GM04504 (cell line): ENCODE measurements at places on chromosomes 4 and X.

DNA sequence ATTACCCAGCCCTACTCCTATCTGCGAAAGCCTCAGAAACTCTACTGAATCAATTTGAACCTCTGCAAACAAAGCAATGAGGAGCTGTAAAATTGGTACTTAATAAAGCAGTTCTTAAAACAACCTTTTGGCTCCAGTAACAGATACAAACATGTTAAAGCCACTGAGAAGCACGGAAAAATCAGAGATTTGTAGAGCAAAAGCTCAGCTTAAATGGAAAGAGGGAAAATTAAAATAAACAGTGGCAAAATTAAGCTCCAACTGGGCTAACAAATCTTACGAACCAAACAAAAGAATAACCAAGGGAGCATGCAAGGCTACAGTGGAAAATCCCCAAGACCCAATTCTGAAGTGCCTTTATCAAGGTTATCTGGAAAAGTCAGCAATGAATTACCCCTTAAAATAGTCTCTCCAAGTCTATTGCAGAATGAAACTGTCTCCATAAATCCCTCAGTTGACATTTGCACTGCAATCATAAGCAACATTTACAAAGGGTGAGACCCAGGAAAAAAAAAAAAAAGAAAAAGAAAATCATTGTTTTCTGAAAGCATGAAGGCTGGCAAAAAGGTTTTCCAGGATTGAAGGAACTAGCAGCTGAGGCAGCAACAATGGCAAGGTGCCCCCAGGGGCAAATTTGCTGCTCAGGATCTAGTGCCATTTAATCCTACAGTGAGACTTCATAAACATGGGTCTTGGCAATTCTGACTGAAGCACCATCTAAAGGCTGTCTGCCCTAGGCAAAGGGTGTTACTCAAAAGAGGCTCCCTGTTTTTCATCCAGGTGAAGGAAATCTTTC is 40.1 kb downstream of the USP46 start:
- DNase-seq, result no peak

- DNase-seq, result no peak
These were observed 276.6 kb downstream of the BCOR start for GRCh38 chrX:39820938-39821708.

GRCh38 chr4:83067058-83067639 is 32.2 kb downstream of the COPS4 start:
- DNase-seq, result no peak

DNA sequence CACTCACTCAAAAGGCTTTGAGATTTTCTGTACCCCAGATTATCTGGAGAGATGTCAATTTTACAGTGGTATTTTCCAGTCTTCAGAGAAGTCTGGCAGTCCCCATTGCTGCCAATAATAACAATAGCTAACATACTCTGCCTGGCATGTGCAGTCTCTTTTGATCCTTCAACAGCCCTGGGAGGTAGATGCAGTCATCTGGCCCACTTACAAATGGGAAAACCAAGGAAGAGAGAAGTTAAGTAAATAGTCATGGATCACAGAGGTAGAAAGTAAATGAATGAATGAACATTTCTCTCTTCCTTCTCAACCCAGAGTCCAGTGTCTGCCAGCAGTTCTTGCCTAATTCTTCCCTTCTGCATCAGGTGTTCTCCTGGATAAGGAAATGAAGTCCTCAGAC is 113.0 kb upstream of the EDNRA start:
- DNase-seq, result no peak

- DNase-seq, result no peak
These were observed 9.3 kb downstream of the ATP5ME start for GRCh38 chr4:664713-665231.

- DNase-seq, result no peak
These were observed 92.2 kb upstream of the GATB start for GRCh38 chr4:151853034-151853433.

DNA sequence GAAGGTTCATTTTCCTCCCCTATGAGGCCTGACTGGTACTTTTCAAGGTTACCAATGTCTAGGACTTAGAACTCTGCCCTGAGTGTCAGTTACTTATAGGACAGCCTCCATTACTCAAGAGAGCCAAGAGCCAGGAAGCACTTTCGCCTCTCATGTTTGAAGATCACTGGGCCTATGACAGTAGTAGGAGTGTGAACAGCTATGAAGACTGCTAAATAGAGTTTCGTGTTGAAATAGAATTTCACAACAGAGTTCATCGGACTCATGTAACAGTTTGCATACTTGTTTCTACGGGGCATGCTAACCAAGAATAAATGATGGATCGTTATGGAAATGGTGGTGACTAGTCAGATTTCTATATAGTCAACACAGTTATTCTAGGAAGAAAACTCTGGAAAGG is 97.8 kb upstream of the GPC4 start:
- DNase-seq, result no peak

- peak; percentile 28 for DNase-seq
These were observed 20.2 kb downstream of the FBXW7 start for GRCh38 chr4:152515678-152516077.

GRCh38 chr4:55398966-55399365 is 3.2 kb downstream of the TMEM165 start:
- no peak for DNase-seq

- DNase-seq, result no peak
These were observed 7.6 kb downstream of the CYBB start for GRCh38 chrX:37787423-37787869.

- DNase-seq, result no peak
These were observed 11.3 kb downstream of the APBB2 start for GRCh38 chr4:41202820-41203568.

DNA sequence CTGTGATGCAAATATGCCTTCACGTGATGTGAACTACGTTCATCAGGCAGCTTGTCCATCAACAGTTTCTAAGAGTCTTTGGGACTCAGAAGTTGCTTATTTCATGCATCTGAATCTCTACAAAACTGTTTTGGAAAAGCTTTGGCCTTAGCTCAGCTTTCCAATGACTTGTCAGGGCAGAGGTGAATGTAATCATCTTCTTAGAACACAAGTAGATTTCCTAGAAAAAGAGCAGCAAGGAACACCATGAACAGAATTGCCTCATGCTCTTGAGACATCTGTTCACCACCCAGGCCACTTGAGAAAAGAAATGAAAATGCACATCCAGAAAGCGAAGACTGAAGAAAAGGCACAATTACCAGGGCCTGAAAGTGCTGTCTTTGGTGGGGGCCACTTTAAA is 105.8 kb upstream of the PDHA1 start:
- no peak for DNase-seq

DNA sequence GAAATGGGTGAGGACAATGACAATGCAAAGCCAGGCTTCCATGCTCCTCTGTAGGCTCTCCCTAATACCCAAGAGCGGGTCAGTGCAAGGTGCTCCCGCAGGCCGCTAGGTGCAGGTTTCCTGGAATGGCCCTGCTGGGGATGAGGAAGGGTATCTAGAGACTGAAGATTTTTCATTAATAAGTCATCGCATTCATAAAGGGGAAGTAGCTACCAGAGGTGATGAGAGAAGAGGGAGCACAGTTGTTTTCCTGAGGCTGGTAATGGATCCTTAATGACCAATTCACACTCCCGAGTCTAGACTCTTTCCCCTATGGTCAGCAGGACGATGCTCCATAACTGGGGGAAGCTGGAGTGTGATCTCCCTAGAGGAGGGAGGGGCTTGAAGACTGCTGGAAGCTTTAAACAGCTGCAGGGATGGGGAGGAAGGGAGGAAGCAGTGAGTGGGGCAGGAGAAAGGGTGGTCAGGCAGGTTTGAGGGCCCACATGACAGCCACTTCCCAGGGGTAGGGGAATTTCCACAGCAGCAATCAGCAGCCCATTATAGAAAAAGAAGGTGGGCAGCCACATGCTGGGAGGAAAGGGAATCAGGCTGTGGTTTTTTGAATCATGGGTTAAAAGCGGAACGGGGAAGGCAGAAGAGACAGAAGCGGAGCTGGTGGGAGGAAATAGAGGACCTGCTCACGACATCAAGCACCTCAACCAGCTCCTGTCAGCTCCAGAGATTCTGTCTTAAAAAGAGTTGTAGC is 10.2 kb upstream of the ATP6AP2 start:
- DNase-seq, result no peak

DNA sequence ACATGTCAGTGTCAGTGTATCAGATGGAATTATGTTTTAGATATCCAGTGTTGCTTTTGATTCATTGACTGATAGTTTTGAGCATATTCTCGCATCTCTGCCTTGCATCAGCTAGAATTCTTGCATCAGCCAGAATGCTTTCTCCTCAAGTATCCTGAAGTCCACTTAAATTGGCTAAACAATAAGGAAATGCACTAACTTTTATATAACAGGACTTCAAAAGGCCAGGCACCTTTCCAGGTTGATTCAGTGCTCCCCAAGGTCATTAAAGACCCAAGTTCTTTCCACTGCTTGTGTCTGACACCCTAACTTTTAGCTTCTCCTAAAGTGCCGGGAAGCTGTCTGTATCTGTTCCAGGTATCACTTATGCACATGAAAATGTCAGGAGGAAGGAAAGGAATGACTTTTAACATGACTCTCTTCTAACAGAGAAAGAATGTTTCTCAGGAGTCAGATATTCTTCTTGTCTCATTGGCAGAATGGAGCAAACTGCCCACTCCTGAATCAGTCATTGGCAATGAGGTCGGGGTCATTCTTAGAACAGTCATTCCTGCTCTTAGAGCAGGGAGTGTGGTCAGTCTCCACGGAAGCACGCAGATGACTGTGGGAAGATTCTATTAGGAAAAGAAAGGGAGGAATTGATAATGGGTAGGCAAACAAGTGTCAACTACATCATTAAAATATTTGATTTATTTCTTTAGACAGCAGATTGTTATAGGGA is 92.9 kb upstream of the TLL1 start:
- no peak for DNase-seq

DNA sequence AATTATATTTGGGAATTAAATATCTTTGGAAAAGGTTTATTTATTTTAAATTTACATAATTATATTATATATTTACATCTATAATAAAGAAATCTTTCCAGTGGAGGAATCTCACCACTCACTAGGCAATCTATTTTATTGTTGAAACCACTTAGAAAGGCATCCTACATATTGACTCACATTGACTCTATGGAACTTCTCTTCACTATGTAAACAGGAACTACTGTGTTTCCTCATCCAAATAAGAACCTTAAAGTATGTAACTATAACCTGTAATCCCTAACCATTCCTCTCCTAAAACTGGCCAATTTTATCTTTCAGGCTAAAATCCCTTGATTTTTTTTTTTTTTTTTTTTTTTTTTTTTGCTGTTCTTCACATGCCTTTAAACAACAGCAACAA is 268.7 kb downstream of the MAPK10 start:
- DNase-seq, result no peak

GRCh38 chrX:46686003-46686645 is 72.8 kb downstream of the SLC9A7 start:
- DNase-seq, result peak; percentile 17
